Esophagus muscularis mucosa (tissue), 4 donors: ENCODE measurements at places on chromosomes 13 and 19.

GRCh38 chr19:49591731-49592485, 926 bp downstream of the PRR12 start:
- H3K4me3 ChIP-seq, result peak overlapping the region; percentile 89
- DNase-seq, result no peak
- H3K36me3 ChIP-seq, result peaks cover 29% of the 10 kb centered on the region
- peak overlapping the region; percentile 84 for H3K27ac ChIP-seq

- no peak for DNase-seq
- H3K36me3 ChIP-seq, result no peaks in the 10 kb centered on the region
- no peak overlapping the region for H3K4me3 ChIP-seq
- no peaks in the 10 kb centered on the region for H3K4me1 ChIP-seq
These were observed 34.5 kb upstream of the URAD start for GRCh38 chr13:28022848-28023518.

- DNase-seq, result no peak
- H3K36me3 ChIP-seq, result no peaks in the 10 kb centered on the region
- H3K27ac ChIP-seq, result no peak overlapping the region
- H3K27me3 ChIP-seq, result no peaks in the 10 kb centered on the region
- peaks cover 34% of the 10 kb centered on the region for H3K4me1 ChIP-seq
- no peak overlapping the region for H3K4me3 ChIP-seq
These were observed 51.5 kb downstream of the RASA3 start for GRCh38 chr13:114080739-114081561.

DNA sequence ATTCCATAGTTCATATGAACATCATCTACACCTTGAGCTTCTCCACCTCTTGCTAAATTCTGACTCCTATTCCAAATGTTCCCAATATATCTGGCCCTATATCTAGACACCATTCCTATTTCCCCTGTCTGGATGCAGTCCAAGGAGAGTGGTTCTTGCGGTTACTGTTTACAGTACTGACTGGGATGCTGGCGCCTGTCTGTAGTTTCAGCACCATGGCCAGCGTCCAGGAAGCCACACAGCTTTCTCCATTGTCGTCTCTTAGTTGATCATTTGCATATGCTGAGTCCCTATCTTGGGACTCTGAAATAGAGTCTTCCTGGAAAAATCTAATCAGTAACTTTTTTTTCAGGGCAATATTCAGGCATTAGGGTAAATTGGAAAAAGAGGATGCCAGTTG, 14.9 kb downstream of the LAIR2 start:
- DNase-seq, result no peak
- no peaks in the 10 kb centered on the region for H3K36me3 ChIP-seq
- H3K4me3 ChIP-seq, result no peak overlapping the region
- no peak overlapping the region for H3K27ac ChIP-seq

DNA sequence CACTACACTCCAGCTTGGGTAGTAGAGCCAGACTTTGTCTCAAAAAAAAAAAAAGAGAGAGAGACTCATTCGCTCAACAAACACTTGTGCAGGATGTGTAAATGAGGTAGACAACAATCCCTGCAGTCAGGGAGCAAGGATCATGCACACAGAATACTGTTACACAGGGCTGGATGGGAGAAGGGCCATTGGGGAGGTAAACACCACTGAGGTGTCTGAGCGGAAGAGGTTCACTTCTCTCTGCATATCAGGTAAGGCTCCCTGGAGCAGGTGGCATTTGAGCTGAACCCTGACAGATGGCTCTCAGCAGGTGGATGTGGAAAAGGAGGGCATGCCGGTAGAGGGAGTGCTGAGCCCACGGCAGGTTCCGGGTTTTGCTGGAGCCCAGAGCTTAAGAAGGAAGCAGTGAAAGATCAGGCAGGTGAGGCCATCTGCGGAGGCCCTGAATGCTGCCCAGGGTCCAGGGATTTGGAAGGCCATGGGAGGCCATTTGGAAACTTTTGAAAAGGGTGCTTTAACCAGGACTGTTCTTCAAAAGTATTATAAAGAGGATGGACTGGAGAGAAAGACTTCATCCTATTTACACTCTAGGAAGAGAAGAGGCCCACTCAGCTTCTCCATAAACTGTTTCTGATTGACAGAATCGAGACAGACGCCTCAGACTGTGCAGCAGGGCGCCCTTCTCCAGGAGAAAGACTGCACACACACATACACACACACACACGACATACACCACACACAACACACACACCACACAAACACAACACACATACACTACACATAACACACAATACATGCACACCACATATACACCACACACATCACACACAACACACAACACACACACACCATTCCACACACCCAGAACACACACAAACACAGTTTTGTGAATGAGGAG, 199.4 kb downstream of the USP12 start:
- no peaks in the 10 kb centered on the region for H3K27me3 ChIP-seq
- no peak for DNase-seq
- H3K36me3 ChIP-seq, result no peaks in the 10 kb centered on the region

DNA sequence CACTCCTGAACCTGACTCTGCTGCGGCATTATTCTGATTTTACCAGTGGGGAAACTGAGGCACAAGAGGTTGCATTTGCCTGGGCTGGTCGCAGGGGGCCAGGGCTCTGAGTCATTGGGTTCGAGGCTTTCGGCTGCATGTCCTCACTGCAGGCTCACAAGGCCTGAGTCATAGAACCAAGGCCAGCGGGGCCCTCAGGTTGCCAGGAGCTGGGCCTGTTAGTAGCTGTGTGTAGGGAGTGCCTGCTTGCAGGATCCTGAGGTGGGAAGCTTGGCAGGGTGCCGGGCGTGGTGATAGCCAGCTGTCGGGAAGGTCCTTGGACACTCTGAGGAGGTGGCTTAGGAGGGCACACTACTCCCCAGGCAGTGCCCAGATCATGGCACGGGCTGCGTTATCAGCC, 21.6 kb upstream of the F2RL3 start:
- no peak for DNase-seq
- H3K36me3 ChIP-seq, result peaks cover 99% of the 10 kb centered on the region
- H3K4me3 ChIP-seq, result no peak overlapping the region
- no peaks in the 10 kb centered on the region for H3K27me3 ChIP-seq
- no peaks in the 10 kb centered on the region for H3K4me1 ChIP-seq

DNA sequence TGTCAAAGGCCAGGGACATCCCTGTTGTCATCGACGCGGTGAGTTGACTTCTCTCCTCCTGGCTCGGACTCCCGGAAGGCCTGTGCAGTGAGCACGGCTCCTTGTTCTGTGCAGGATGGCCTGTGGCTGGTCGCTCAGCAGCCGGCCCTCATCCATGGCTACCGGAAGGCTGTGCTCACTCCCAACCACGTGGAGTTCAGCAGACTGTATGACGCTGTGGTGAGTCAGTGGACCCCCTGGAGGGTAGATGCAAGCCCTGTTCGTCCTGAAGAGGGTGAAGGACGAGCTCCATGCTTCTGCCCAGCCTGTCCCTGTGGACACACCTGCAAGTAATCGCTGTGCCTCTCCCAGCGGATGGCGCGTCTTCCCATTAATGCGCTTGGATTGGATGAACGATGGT, 19.2 kb downstream of the NAXD start:
- no peak overlapping the region for H3K4me3 ChIP-seq
- peaks cover 72% of the 10 kb centered on the region for H3K36me3 ChIP-seq
- H3K27ac ChIP-seq, result no peak overlapping the region
